Activated CD4-positive, alpha-beta T cell treated with anti-CD3 and anti-CD28 coated beads, Interleukin-2, amount 10 ng/mL, durations not matched to agents 7 days and 5 days (primary cell): ENCODE measurements at places on chromosomes 11 and 22. TPM values are rescaled to one million over a fixed set of nuclear protein-coding genes. Genes with fewer than 3 reads are reported as not detected.

- no peak for DNase-seq
- peaks cover 9% of the 10 kb centered on the region for H3K36me3 ChIP-seq
- H3K27me3 ChIP-seq = no peaks in the 10 kb centered on the region
- H3K4me3 ChIP-seq = no peak overlapping the region
- no peak overlapping the region for H3K27ac ChIP-seq
Observed at GRCh38 chr11:75839851-75840250, 24.8 kb downstream of the UVRAG start.

PTPRCAP gene
- 389 TPM for total RNA-seq

GRCh38 chr11:6457581-6458320 is 16.0 kb downstream of the TRIM3 start:
- DNase-seq = no peak
- no peaks in the 10 kb centered on the region for H3K4me1 ChIP-seq
- H3K4me3 ChIP-seq = no peak overlapping the region
- H3K27ac ChIP-seq = no peak overlapping the region

DNA sequence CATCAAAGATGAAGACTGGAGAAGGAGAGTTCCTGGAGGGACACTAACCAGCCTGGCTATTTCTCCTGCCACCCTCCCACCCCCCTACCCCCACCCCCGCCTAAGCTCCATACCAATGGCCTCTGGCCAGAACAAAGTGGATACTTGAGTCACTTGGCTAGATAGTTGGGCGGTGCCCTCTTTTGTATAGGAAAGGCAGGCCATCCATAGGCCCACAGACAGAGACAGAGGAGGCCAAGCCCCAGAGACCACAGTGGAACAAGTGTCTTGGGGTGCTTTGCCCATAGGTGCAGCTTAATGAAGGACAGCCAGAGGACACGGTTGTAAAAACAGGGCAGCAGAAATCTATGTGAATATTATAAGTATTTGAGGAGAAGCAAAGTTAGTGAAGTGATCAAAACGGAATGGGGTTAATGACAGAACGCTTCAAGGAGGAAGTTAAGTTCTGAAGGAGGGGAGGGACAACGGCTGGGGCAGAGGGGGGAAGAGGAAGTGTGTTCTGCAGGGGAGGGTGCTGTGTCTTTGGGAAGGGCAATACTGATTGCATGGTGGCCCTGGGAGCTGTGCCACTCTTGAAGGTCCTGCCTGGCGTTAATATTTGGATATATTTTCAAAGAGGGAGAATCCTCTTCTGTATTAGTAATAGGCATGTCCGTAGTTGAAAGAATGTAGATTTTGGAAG is 32.7 kb downstream of the FLI1 start:
- peaks cover 98% of the 10 kb centered on the region for H3K4me1 ChIP-seq
- H3K27me3 ChIP-seq = peaks cover 2% of the 10 kb centered on the region
- H3K36me3 ChIP-seq = peaks cover 64% of the 10 kb centered on the region
- H3K4me3 ChIP-seq = peak overlapping the region; percentile 75

GRCh38 chr11:43880640-43881159 is at the start of gene ALKBH3:
ALKBH3 (plus strand) TSS chr11:43880831; CDS start chr11:43882653, 1,822 bp downstream.
- peaks cover 9% of the 10 kb centered on the region for H3K27me3 ChIP-seq
- DNase-seq = peak; percentile 93
- peak within 1 kb of the TSS; percentile 90 for H3K27ac ChIP-seq
- peaks cover 28% of the 10 kb centered on the region for H3K36me3 ChIP-seq
